ENCODE measurements at places on chromosomes 12 and 14.

DNA sequence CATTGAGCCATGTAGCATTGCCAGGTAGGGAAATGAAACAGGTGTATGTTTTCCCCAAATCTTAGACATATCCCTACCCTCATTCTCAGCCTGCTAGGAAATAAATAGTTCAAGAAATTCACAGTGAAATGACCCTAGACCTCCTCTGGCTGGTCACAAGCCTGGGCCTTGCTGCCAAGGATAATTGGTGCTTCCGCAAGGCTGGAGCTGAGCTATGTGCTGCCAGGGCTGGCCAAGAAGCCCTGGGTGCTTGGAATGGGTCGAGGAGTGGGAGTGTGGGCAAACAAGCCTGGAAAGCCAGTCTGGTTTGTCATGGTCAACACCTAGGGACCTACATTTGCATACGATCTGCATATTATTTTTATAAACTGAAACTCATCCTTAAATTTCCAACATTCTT, 31.3 kb upstream of the SLC10A1 start:
- no peak for DNase-seq

DNA sequence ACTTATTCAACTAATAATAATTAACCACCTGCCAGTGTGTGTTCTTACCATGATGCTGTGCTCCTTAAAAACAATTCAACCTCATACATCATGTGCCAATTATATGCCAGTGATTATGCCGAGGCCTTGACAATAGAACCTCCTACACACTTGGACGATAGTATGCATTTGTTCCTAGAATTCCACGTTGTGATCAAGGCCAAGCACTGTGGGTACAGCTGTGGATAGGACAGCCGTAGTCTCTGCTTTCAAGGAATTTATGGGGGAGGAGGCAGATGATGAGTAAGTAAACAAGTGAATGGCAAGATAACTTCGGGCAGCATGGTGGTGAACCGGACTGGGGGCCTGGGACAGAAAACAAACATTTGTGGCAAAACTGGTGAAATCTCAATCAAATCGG, 18.0 kb upstream of the MYO1H start:
- DNase-seq: no peak

- no peak for DNase-seq
These were observed 67.9 kb upstream of the ESRRB start for GRCh38 chr14:76307786-76308780.

- no peak for DNase-seq
These were observed 6.5 kb downstream of the CAMKK2 start for GRCh38 chr12:121289962-121290361.

- no peak for DNase-seq
These were observed 128.9 kb downstream of the CCER1 start for GRCh38 chr12:90826036-90826435.

- no peak for DNase-seq
These were observed 80.2 kb downstream of the TMTC1 start for GRCh38 chr12:29703528-29703927.

DNA sequence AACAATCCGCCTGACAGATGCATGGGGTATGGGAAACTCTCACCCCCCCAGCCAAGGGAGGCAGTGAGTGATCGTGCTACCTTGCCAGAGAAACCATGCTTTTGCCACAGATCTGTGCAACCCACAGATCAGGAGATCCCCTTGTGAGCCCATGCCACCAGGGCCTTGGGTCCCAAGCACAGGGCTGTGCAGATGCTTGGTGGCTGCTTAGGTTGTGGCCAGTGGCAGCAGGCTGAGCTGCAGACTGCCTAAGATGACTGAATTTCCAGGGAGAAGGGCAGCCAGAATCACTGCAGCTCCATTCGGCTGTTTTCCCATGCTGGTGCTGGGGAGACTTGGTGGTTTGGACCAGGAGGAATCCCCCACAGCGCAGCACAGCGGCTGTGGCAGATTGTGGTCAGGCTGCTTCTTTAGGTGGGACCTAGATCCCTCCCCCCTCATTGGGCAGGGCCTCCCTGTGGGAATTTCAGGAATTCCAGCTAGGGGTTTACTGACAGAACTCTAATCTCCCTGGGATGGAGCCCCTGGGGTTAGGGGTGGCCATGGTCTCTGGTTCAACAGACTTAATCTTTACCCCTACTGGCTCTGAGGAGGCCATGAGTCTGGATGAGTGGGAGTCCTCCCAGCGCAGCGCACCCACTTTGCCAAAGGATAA, 264.6 kb upstream of the DAAM1 start:
- DNase-seq: no peak

GRCh38 chr14:59534361-59534987, 42.1 kb downstream of the CCDC175 start:
- DNase-seq: no peak

DNA sequence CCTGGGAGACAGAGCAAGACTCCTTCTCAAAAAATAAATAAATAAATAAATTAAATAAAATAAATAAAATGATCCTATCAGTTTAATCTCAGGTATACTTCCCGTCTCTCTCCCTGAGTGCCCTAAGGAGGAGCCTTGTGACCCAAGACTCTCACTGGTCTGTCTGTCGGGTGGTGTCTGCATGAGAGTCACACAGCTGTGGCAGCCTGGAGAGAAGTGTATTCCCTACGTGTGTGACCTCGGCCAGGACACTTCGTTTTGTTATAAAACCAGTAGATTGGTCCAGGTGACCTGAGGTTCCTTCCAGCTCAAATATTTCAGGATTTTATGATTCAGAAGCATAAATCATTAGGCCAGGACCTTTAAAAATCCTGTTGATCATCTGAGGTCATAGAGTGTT, 4.8 kb downstream of the SYNE3 start:
- no peak for DNase-seq

DNA sequence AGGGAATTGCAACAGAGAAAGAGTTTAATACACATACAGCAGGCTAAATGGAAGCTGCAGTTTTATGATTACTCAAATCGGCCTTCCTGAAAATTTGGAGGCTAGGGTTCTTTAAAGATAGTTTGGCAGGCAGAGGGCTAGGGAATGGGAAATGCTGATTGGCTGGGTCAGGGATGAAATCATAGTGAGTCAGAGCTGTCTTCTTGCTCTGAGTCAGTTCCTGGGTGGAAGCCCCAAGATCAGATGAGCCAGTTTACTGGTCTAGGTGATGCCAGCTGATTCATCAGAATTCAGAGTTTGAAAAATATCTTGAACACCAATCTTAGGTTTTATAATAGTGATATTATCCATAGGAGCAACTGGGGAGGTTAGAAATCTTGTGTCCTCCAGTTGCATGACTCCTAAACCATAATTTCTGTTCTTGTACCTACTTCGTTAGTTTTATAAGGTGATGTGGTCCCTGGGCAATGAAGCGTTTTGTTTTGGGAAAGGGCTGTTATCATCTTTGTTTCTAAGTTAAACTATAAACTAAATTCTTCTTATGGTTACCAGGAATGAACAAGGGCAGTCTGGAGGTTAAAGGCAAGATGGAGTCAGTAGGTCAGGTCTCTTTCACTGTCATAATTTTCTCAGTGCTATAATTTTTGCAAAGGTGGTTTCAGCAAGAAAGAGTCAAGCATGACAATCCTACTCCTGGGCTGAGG, 257.8 kb upstream of the CCDC196 start:
- DNase-seq: no peak

DNA sequence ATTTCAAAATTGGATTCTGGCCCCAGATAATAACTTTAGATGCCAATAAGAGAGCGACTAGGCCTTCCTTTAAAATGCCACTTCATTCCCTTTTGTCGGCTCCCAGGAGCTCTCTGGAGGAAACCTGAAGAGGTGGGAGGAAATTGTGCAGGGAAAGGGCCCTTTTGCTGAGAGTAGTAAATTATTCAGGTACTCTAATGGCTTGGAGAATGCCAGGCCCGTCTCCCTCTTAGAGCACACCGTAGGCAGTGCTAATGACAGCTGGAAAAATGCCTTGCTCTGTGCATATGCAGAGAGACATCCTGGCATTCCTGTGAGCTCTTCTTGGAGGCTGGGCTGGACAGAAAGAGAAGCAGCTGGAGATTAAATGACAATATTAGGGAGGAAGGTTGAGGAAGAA, 115.0 kb upstream of the RPH3A start:
- no peak for DNase-seq

GRCh38 chr12:70443062-70443673, 77.1 kb downstream of the KCNMB4 start:
- peak; percentile 45 for DNase-seq

- DNase-seq: no peak
These were observed 6.2 kb downstream of the TMEM120B start for GRCh38 chr12:121718653-121719239.

- no peak for DNase-seq
These were observed 709 bp downstream of the HAL start for GRCh38 chr12:95995238-95996031.

DNA sequence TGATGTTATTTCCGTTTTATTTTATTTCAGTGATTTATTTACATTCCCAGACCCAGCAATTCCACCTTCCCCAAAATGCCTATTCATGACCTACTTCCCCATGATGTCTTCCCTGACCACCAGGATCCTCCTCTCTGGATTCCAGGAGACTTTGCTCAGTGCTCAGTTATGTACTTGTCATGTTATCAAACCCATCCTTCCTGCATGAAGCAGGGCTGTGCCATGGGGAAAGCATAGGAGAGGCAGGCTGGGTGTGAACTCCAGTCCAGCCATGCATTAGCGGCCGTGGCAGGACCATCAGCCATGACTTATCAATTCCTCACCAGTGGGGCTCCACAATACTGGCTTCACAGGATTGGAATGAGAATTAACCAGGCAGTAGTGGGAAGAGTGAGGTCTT, 57.8 kb downstream of the B4GALNT3 start:
- no peak for DNase-seq

- no peak for DNase-seq
These were observed 15.1 kb downstream of the COQ6 start for GRCh38 chr14:73965216-73965615.

GRCh38 chr14:36976571-36977023, 195.8 kb downstream of the SLC25A21 start:
- peak; percentile 40 for DNase-seq

GRCh38 chr14:89011355-89012281, 187.2 kb downstream of the TTC8 start:
- DNase-seq: peak; percentile 18

GRCh38 chr14:63432888-63433552, 110.2 kb downstream of the PPP2R5E start:
- no peak for DNase-seq

DNA sequence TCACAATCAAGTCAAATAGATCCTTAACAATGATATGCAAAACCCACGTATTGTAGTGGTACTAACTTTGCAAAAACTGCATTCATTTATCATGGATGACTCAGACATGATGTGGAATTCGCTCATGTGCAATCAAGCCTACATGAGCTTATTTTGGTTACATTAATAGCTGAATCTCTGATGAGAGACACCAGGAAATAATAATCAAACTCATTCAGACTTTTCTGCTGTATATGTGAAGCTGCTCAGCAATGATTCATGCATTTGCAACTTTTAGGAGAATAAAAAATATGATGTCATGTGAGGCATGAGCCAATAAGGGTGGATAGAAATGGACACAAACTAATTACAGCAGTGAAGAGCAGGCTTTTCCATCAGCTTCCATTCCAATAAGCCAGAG, 1075.8 kb upstream of the TMEM132C start:
- DNase-seq: peak; percentile 54

- peak; percentile 46 for DNase-seq
These were observed 257.2 kb upstream of the PRICKLE1 start for GRCh38 chr12:42846782-42847181.

DNA sequence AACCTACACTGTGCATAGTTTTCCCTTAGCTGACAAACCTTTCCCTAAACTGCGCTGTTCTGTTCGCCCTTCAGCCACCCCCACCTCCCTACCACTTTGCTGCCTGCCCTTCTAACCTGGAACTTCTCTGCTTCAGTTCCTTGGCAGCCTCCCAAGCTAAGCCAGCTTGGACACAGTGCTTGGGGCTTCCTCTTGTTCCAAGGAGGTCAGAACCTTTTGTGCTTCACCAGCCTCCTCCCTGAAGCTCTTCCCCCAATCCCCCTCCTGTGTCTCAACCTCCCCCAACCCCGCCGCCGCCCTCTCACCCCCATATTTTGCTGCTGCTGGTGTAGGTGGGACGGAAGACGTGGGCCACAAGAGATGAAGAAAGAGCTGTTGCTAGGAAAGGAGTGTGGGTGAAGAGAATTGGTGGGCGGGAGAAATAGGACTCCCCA, 8.1 kb upstream of the RIC8B start:
- peak; percentile 32 for DNase-seq

DNA sequence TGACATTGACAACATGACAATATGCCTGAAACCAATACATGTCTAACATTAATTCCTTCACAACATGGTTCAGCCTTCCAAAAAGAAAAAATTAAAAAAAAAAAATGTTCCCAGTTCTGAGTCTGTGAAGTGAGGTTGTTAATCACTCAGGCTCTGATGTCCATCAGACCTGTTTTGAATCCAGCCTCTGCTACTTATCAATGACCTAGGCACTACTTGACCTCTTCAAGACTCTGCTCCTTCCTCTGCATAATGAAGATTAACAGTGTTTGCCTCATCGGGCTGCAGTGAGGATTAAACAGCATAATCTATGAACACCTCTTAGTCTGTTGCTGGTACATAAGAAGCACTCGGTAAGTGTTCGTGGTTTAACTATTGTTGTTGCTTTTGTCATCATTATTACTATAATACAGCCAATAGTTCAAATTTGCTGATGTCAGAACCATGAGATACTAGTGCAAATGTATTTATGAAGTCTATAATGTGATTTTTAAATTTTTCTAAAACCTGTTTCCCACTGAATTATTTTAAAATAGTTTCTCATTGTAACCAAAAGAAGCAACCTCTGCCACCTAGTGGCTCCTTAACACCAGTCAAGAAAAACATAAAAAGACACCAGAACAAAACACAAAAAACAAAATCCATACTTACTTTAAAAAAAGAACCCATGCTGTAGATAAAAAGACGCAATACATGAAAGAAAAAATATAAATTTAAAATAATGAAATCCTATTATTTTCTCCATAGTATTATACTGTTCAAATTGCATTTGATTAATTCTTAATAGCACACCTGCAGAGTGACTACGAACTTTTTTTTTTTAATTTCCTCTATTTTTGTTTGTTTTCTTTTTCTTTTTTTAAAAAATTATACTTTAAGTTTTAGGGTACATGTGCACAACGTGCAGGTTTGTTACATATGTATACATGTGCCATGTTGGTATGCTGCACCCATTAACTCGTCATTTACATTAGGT, 20.3 kb upstream of the TMX1 start:
- DNase-seq: peak; percentile 78

DNA sequence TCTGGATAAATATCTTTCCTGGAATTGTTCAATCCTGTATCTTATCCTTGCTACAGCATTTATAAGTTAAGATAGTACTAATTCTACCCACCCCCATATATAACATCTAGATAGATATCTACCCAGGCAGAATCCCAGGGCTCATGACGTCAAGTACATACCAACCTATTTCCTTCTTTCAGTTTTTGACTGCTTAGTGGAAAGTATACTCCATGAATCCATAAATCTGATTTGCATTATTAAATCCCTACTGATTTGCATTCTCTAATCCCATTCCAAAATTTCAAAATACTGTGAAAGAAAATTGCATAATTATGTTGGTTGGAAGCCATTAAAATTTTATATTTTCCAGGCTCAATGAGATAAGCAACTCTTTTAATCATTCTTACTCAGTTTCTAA, 111.7 kb downstream of the KITLG start:
- DNase-seq: no peak

GRCh38 chr12:59452259-59452658, 143.6 kb upstream of the SLC16A7 start:
- peak; percentile 77 for DNase-seq

GRCh38 chr14:98408024-98408555, 863.9 kb downstream of the BCL11B start:
- DNase-seq: no peak

- no peak for DNase-seq
These were observed 118.3 kb downstream of the CCER1 start for GRCh38 chr12:90836689-90837088.

All from adipocyte (in vitro differentiated cells).